HFFc6 (cell line): ENCODE measurements at places on chromosomes 4 and X. TPM values are rescaled to one million over a fixed set of nuclear protein-coding genes. Genes with fewer than 3 reads are reported as not detected.
A peak's percentile ranks its signal among the peaks of the same experiment; 100 is the strongest.

Gene SPARCL1
- not detected in 3 replicates for total RNA-seq

Gene GNRHR
- total RNA-seq, result not detected in 3 replicates

Gene SYNPO2
- 11.6 to 39.7 TPM (median 27.2 TPM) in 3 replicates for total RNA-seq

Gene MAMLD1
- 3.8 to 4.5 TPM (median 4.3 TPM) in 3 replicates for total RNA-seq

Gene MTMR8
- not detected in 3 replicates for total RNA-seq

- no peak for DNase-seq
Observed at GRCh38 chr4:13659341-13660070, 32.0 kb upstream of the BOD1L1 start.

GRCh38 chr4:1293991-1294390, 4.3 kb downstream of the MAEA start:
- no peak for DNase-seq

DNA sequence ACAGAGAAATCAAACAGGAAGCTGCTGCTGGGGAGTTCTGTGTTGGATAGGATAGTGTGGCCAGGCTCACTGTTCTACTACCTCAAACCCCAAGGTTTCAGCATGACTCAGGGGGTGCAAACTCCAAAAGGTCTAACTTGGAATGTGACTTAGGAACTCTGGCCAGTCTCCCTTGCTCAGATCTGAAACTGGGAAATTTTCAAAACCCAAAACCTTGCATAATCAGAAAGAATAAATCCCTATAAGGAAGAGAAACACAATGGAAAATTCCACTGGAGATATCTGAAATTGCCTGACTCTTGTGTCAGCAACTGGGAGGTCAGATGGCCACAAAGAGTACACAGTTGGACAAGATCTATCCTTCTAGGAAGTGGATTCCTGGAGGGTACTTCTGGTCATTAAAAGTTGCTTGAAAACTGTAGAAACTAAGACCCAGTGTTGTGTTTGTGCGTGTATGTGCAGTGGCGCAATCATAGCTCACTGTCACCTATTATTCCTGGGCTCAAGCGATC, 58.0 kb downstream of the PPEF2 start:
- DNase-seq, result peak; percentile 87

DNA sequence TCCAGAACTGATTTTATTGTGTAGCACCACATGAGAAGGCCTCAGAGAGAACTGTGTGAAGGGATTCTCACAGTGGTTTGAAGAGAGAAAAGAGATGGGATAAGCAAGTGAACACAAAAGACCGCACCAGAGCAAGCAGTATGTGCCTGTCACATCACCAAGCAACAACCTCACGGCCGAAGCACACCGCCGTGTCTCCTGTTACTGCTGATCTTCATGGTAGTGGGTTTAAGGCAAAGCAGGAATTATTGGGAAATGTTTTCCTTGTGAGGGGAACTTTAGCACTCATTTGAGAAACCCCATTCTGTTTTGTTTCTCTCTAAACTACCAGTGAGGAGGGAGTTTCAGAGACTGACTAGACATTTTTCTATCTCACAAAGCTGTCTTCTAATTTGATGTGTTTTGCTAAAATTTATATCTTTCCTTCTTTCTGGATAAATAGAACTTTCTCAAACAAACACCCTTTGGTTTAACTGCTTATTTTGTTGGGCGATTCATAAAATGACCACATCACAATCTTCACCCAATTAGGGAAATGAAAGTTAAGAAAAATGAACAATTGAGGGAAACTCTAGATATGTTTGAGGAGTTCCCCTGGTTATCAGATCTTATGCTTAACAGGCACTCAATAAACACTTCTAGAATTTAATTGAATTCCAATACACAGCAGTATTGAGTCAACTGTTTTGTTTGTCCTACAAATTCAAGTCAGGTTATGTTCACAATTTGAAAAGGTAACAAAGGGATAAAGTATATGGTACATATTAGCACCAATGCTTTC, 16.5 kb downstream of the SH3KBP1 start:
- DNase-seq, result no peak

DNA sequence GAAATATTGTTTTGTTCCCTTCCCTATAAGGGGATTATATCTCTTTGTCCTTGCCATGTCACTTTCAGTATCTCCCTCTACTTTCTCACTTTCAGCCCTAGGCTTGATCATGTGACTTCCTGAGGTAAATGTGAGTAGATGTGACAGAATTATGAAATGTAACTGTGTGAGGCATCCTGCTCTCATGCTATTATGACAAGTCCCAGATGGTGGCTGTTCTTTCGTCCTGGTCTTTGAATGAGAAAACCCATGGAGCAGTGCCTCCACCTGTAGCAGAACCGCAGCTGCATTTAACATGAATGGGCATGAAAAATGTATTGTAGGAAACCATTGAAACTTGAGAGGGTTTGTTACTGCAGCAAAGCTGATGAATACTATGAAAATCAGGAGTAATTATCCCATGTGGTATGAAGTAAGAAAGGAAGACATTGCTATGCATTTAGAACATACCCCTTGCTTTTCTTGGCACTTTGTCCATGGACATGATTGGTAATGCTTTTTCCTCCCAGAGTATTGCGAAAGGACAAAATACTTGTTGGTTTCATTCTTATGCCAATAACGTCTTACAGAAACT, 202.2 kb upstream of the GPRIN3 start:
- DNase-seq, result peak; percentile 41

DNA sequence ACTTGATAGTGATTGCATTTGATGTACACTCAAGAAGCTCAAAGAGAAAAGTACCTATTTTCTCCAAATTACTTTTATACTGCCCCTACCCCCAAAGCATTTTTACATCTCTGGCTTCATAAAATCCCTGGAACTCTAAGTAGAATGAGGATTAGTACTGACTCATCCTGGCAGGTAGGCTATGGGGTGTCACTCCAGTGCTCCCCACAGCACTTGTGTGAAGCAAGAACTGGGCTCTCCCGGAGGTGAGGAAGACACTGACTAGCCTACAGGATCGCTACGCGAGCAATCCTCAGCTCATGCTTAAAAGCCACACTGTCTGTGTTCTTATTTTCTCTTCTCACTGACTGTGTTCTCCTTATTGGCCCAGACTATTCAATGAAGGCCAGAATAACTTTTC, 90.4 kb upstream of the NDP start:
- no peak for DNase-seq

GRCh38 chr4:107757864-107758476, 37.9 kb upstream of the PAPSS1 start:
- DNase-seq, result peak; percentile 46

DNA sequence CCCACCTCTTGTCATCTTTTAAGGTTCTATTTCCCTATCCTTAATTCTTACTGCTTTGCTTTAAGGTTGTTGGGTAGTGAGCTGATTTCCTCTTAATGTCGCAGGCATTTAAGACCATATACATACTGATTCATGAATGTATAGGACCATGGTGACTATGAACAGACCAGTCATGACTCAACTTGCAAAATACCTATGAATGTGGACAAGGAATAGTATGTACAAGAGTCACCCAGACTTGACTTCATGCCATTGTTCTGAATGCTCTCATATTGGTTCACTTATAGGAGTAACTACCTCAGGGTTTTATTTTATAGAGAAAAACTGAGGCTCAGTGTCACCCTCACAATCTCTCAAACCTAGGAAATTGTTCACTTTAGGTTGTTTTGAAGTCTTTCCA, 44.3 kb downstream of the CCNG2 start:
- peak; percentile 27 for DNase-seq

GRCh38 chrX:93673056-93673868, at the start of gene NAP1L3:
NAP1L3 (minus strand) TSS chrX:93673578; CDS start chrX:93673304, 274 bp downstream.
- peak; percentile 78 for DNase-seq

DNA sequence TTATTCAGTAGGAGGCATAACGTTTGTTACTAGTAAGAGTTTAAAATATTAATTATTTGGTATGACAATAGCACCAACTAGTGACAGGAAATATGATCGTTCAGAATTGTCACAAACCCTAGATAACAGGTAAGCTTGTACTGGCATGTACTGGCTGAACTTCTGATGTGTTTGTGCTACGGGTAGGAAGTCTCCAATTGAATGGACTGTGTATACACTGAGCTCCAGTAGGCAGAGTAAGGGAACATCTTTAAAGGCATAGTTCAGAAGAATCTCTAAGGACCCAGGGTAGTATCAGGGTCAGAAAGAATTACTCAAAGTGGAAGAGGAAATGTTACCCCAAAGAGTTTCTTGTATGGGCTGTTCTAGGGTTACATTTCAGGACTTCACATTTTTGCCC, 230.4 kb downstream of the EDA2R start:
- DNase-seq, result no peak
